NCI-H1436 (cell line): ENCODE measurements at places on chromosomes 7 and 10.

DNA sequence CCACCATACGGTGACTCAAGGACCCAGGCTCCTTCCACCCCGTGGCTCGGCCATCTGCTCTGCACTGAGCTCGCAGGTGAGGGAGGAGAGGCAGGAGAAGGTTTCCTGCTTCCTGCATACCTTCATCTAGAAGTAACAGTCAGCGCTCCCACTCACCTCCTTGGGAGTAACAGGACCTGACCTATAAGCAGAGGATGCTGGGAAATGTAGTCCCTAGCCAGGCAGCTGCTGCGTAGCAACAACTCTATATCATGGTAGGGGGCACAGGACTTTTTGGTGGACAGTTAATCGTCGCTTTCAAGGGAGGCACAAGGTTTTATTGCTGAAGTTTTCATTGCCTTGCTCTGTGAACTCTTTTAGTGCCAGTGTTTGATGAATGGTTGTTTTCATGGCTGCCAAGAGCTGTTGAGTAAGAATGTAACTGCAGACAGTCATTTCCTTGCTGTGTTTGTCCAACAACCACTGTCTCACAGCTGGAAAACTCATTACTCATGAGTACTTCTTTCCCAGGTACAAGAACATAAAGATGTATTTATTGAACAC is 10.2 kb upstream of the ZFYVE27 start:
- DNase-seq, result no peak

GRCh38 chr7:150337659-150338081 is 3.8 kb downstream of the RARRES2 start:
- no peak for DNase-seq

DNA sequence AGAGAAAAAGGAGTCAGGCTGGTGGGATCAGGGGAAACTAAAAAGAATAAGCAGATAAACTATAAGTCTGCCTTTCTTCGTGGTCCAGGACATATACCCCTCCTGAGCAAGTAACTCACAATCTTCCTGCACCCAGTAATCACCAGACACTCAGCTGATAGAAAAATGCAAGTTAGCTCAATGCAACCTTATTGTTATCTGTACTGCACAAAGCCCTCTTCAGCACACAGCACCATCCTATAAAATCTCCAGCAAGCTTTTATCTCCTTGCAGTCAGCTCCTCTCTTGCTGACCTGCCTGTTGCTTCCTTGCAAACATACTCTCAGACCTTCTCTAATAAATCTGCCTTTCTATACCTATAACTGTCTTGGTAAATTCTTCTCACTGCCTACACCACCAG is 6.7 kb downstream of the SLC37A3 start:
- DNase-seq, result no peak

DNA sequence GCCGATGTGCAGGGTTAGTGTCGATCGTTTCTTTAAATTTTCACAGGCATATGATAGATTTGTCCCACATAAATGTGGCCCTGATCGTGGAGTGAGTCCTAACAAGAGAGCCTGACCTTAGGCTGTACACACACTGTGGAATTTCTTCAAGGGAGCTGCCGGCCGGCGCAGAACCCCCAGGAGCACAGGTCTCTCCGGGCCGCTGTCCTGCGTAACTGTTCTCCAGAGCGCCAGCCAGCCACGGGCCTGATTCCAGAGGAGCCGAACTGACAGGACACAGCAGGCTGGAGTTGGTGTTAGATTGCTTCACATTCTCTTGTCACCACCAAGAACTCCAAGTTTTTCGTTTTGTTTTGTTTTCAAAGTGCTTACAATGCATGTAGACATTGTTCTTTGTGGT is 37.3 kb downstream of the SHH start:
- no peak for DNase-seq

GRCh38 chr10:63308628-63309027 is 157.1 kb downstream of the JMJD1C start:
- DNase-seq, result no peak

DNA sequence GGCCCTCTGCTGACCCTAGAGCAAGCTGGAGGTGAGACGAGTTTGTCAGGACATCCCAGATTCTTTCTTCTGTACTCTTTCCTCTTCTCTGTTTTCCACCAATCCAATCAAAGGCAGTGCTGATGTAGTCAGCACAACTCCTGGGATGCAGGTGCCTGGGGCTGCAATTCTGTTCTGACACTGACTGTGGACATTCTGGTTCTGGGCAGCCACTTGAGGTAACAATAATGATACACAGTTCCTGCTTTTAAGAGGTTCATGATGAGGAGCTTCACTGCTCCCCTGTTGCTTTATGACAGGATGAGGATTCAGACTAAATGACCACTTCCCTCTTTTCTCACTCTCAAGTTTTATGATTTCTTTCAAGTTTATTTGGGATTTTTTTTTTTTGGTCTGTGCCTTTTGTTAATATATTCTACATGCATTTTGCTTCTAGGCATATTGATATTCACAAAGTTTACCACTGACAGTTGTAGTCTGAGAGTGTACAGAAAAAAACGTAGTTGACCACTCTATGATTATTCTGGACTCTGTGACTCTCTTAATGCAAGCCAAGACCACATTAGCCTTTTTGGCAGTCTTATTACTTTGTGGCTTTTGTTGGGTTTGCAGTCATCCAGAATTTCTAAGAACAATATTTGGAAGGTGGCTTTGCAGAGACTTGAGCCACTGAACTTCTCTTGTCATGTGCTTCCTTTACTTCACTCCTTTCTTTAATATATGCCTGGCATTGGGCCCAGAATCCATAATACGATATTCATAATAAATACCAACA is 247.6 kb downstream of the AUTS2 start:
- DNase-seq, result no peak

DNA sequence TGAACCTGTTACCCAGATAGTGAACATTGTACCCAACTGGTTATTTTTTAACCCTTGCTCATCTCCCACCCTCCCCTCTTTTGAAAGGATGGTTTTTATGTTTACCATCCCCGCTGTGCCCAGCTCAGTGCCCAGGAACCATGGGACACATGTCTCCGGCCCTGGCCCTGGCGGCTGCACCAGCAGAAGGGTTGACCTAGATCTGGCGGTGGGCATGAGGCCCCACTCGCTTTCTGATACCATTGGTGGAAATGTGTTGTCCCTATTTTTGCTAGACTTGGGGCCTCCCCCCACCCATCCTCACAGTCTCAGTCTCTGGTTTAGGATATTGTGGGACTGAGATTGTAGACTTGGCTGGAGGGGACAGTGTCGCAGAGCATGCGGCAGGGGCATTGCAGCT is 11.9 kb downstream of the PFKFB3 start:
- no peak for DNase-seq

GRCh38 chr10:103840740-103841070 is 14.7 kb downstream of the SH3PXD2A start:
- no peak for DNase-seq

DNA sequence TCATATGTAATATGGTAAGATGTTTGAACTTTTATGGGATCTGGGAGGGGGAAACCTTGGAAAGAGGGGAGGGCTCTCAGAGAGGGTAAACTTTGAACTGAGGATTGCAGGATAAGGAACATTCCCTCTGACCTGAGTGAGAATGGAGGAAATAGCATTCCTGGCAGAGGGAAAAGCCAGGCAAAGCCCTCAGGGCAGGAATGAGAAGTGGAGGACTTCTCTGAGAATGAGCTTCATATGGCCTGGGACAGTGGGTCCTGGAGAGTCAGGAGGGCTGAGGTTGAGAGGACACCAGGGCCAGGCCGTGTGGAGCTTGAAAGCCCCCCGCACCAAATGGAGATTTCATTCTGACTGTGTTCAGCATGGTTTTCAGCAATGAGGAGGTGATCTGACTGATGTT is 34.2 kb downstream of the NPVF start:
- DNase-seq, result no peak

DNA sequence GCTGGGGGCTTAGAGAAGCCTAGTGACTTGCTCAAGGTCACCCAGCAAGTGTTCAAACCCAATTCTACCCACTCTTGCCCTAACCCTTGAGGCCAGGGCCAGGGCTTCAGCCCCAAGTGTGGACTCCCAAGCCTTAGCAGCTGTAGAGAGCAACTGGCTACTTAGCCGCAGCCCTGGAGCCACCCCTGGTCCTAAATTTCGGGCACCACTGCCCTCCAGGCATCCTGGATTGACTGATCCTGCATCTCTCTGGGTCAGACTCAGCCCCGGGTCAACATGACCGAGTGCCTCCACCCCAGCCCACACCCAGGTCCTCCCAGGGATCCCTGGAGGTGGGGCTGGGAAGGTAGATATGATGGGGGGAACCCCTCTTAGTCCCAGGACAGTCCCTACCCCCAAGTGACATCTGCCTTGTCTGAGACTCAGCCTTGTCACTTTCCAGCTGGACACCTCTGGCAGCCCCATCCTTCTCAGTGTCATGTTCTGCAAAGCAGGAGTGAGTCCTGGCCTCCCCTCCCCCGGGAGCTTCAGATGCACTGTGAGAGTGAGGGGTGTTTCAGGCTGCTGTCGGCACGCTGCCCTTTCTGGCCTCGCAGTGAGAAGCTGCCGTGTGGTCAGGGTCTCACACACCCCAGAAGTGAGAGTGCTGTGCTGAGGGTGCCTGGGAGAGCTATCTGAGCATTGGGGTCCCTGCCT is 89.8 kb downstream of the ZMIZ1 start:
- DNase-seq, result no peak

DNA sequence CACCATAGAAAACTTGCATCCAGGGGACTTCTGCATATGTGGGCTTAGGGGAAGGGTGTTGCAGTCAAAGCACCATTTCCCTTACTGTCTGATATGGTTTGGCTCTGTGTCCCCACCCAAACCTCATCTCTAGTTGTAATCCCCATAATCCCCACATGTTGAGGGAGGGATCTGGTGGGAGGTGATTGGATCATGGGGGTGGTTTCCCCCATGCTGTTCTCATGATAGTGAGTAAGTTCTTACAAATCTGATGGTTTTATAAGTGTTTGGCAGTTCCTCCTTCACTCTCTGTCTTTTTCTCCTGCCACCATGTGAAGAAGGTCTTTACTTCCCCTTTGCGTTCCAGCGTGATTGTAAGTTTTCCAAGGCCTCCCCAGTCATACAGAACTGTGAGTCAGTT is 177.4 kb downstream of the ADK start:
- DNase-seq, result no peak

GRCh38 chr10:102613286-102613685 is 31.0 kb upstream of the TRIM8 start:
- no peak for DNase-seq

DNA sequence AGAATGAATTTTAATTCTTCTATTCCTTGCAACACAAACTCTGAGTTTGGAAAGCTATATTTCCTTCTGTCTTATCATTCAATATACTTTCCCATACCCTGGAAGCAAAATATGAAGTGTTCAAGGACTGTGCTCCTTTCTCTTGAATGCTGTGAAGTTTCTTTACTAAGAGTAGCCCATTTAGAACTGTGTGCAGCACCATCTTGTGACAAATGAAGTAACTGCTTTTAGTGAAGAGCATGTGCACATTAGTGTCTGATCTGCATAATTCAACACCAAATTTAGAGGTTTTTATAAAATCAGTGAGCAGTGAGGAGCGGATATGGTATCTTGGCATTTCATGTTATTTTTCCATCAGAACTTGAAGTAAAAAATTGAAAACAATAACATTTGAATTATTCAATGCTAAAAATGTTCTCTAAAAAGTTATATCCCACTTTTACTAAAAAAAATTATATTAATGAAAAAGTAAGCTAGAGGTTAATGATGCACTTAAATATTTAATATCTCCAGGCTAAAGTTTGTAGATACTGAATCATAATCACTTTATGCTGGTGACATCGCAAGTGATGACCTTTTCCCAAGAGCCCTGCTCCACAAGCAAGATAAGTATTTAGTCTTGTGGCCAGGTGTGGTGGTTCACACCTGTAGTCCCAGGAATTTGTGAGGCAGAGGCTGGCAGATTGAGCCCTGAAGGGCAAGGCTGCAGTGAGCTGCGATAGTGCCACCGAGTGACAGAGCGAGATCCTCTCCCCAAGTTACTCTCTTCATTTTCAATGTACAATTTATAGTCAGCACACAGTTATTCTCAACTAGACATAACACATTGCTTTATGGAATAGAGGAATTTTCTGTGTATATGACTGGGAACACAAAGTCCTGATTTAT is 108.8 kb upstream of the PCLO start:
- DNase-seq, result peak; percentile 45

- no peak for DNase-seq
Observed at GRCh38 chr10:89074120-89074519, 83.5 kb downstream of the FAS start.

- no peak for DNase-seq
Observed at GRCh38 chr10:101493782-101494281, 94.2 kb downstream of the POLL start.

- DNase-seq, result no peak
Observed at GRCh38 chr10:36493516-36493880, 631.9 kb upstream of the ANKRD30A start.

- no peak for DNase-seq
Observed at GRCh38 chr10:24740714-24741113, 17.0 kb upstream of the ARHGAP21 start.

- no peak for DNase-seq
Observed at GRCh38 chr7:159154243-159154642, 9.6 kb upstream of the VIPR2 start.

- no peak for DNase-seq
Observed at GRCh38 chr10:63256009-63256773, 123.1 kb downstream of the NRBF2 start.
